ENCODE measurements at places on chromosomes 2 and 18.

GRCh38 chr2:36572719-36573059 is 25.3 kb downstream of the FEZ2 start:
- no peak for DNase-seq

DNA sequence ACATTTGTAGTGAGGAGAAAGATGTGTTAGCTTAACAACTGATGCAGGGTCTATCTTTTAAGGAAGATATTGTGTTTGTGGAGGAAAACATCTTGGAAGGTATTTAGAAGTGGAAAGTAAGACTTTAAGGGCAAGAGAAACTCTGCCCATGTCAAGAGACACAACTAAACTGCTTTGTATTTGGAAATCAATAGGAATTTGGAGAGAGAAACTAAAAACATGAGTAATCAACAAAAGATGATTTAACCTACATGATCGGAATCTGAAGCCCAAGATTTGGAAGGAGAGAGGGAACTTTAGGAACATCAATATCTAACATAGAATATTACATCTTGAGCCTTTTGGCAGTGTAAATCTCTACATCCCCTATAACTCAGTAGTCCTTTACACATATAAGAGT is 184.2 kb upstream of the COL3A1 start:
- DNase-seq: no peak

DNA sequence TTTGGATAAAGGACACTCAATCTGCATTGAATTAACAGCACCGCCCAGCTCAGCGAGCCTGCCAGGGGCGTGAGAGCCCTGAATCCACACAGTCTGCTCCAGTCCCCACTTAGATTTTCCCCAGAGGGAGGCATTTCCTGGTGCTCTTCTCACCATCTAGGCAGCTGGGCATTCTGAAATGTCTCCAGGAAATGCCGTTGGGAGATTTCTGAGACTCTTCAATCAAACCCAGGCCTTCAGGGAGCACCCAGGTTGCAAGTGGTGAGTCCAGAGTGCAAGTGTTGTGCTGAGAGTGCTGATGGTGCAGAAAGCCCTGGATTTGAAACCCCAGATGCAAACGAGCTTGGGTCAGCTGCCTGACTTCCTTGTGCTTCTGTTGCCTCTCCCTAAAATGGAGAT is 23.4 kb upstream of the TMEM37 start:
- DNase-seq: no peak

DNA sequence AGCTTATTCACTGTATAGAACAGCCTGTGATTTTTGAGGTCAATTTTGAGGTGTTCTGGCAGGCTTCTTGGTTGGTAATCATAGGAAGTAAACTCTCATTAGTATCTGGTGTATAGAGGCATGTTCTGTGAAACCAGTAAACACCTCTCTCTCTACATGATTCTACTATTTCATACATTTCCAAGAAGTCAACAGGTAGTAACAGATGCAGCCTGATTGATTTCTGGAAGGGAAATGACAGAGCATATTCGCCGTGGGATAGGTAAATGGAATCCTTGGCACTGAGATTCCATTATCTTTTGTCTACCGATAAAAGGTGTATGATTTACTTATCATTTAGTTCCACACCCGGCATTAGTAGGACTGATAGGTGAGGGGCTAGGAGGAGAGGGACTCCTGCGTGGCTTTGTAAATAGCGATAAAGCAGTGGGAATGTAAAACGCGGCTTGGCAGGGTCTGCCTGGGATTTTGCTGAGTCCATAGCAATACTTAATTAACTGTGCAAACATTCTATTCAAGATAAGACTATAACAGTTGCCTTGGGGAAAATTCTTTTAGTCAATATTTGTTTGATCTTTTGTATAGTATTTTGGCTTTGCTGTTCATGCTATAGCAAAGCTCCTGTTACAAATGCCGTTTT is 32.3 kb downstream of the LYPD6B start:
- DNase-seq: no peak

DNA sequence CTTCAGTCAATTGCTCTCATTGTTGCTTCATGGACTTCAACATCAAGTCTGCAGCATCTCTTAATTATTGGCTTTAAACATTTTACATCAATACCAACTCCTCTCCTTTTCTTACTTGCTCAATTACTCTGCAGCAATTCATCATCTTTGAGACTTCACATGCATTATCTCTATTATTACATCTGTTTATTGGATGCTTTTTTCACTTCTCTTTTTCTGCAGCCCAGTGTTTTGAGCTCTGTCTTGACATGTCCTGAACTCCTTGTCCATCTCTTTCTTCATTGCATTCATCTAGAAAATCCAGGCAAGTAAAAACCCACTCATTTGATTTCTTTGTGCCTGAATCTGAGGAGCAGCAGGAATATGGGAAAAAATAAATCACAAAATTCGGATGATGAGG is 647.9 kb downstream of the PLCL1 start:
- no peak for DNase-seq

DNA sequence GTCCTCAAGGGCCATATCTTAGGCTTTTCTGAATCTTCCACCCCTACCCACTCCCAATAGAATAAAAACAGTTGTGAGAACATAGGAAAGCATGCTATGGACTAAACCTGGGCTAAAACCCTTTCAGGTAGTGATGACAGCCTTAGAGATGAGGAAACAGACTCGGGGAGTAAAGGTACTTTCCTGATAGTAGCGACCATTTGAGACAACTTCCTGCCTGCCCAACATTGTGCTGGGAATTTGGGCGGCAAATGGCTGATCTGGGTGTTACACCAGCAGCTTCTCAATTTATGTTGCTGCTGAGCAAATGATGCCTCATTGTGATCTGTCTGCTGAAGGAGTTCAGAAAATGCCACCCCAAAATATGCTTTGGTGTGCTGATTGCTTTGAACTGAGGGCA is 66.6 kb downstream of the TMEM17 start:
- no peak for DNase-seq

DNA sequence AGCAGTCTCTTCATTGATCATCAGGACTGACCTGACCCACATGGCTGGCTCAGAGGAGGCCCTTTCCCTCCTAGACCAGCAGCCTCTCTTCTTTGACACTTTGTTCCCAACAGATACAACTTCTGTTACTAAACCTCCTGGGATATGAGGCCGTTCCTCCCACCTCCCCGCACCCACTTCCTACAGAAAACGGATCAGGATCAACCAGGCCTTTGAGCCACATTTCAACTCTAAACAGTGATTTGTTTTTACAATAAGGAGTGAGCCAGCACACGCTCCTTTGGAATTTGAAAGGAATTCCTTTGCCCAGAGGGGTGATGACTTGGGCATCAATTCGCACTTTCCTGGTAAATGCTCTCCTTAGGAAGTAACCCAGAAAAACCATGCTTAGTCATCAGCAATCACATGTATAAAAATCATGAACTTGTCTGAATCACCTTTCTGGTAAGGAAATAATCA is 180.4 kb downstream of the FAM124B start:
- no peak for DNase-seq

- no peak for DNase-seq
Measured at GRCh38 chr2:233538741-233539140, 27.8 kb downstream of the USP40 start.

- DNase-seq: no peak
Measured at GRCh38 chr18:8860845-8861642, 155.7 kb downstream of the MTCL1 start.

- DNase-seq: no peak
Measured at GRCh38 chr2:71784734-71785511, 331.6 kb downstream of the DYSF start.

DNA sequence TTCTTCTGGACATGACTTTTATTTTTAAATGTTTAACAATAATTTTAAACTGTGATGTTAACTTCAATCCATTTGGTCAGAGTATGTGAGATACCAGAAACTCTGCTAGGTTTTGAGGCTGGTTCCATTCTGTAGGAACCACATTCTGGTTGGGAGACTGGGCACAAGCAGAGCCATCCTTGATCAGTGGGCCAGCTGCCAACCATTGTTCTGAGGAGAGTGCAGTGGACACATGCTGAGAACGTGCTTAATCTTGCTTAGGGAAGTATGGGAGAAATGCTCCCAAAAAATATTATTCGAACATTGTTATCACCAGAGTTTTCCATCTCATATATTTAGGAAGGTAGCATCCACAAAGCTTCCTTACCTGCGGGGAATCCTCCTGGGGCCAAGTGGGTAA is 155.8 kb downstream of the RTN4 start:
- no peak for DNase-seq

DNA sequence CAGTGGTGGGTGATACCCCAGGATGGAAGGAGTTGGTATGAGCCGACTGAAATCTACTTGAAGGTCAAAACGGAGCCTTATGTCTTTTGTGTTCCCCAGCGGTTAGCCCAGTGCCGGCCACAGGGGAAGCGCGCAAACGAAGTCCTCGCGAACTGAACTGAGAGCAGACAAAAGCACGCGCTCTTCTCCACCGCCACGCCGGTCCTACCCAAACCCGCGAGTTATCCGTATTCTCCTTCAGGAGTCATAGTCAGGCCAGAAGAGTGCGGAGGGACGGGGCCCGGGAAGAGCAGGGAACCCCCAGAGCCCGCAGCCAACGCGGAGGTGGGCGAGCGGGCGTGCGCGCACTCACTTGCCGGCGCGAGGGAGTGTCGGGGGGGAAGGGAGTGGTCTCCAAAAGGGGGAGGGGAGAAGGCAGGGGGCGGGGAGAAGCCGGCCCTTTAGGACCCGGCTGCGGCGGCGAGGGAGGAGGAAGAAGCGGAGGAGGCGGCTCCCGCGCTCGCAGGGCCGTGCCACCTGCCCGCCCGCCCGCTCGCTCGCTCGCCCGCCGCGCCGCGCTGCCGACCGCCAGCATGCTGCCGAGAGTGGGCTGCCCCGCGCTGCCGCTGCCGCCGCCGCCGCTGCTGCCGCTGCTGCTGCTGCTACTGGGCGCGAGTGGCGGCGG is at the start of gene IGFBP2:
IGFBP2 (plus strand) TSS at position 469 of the 664 bp plus-strand sequence; CDS start at position 573, 104 bp downstream.
- no peak for DNase-seq

- DNase-seq: no peak
Measured at GRCh38 chr2:143451642-143452281, 322.5 kb downstream of the ARHGAP15 start.

DNA sequence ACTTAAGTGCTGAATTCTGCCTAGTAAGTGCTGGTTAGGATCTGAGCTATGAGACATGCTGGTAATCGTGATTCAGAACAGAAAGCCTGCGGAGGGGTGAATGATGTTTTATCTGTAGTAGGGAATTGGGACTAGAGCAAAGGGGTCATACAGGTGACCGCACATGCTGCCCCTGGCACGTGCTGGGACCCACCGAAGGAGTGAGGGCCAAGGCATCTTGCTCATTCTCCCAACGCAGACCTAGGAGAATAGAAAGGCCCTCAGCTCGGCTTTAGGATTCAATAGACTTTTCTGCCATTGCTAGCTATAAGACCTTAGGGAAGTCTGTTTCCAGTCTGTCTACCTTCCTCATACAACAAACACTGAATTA is 8.8 kb upstream of the SMAD7 start:
- DNase-seq: no peak

DNA sequence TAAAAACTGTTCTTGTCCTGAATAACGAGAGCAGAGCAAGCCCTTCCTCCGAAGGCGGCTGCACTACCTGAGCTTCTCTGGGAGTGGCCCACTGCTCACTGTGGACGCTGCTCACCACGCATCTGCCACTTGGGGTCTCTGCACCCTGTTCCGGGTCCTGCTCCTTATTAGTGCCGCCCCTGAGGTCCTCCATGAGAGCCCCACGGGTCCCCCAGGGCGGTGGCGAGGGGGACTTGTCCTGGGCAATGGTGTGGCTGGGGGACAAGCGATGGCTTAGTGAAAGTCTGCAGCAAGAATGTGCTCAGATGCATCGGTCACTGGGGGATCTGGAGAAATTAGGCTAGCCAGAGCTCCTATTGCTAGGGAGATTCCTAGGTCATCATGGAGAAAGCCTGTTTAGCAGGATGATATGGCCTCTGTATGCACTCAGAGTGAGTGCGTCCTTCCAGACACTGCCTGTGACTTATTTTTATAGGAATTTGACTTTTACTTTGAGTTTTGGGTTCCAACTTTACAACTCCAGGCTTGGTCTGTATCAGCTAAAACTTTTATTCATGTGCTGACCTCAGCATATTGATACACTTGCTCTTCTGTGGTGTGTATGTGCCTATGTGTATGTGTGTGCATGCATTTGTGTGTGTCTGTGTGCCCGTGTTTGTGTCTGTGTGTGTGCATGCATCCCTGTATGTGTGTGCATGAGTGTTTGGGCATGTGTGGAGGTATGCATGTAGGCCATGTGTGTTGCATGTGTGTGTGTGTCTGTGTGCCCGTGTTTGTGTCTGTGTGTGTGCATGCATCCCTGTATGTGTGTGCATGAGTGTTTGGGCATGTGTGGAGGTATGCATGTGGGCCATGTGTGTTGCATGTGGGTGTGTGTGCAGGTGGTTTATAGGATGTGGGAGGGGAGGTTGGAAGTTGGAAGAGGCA is 129.5 kb downstream of the SNTG2 start:
- no peak for DNase-seq

DNA sequence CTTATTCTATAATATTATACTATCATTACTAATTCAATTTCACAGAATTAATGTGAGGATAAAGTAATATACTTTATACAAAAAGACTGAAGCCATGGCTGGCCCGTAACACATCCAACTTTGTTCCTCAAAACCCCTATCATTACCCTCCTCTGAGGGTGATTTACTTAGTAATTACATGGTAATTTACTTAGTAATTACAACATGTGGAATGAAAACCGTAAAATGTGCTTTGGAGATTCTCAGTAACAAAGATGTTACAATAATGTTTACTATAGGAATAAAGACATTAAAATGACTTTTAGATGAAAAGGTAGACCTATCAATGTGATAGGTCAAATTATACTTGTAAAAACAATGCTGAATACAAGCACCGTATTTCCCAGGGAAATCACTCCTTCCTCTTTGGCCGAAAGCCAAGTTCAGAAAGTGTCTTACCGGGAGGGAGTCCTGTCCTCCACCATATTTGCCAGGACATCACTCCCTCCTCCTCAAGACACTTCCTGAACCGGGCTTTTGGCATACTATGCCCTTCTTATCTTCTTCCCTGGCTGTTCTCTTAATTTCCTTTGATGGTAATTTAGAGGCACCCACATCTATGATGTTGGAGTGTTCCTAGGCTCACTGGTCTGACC is 1047.8 kb downstream of the SOCS6 start:
- DNase-seq: no peak

DNA sequence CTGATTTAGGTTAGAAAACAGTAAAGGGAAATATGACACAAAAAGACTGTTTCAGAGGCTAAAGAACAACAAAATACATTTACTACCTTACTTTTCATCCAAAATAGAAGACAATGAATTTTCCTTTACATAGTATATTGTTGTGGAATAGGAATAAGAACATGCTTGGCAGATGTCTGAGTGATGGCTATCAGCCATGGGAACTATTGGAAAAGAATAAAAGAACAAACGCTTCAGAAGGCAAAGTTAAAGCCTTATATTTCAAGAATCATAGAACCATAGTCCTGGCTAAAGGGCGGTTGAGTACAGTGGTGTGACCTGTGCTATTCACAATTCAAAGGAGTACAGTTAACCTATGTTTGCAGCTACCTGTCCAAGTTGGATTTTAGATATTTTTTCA is 73.9 kb upstream of the NRXN1 start:
- no peak for DNase-seq

GRCh38 chr2:54897420-54898310 is 152.6 kb downstream of the RTN4 start:
- DNase-seq: no peak

- DNase-seq: no peak
Measured at GRCh38 chr2:60054571-60055340, 498.7 kb downstream of the BCL11A start.

- no peak for DNase-seq
Measured at GRCh38 chr2:111912547-111912946, 14.1 kb downstream of the MERTK start.
